ENCODE measurements at places on chromosomes 5 and 9.

DNA sequence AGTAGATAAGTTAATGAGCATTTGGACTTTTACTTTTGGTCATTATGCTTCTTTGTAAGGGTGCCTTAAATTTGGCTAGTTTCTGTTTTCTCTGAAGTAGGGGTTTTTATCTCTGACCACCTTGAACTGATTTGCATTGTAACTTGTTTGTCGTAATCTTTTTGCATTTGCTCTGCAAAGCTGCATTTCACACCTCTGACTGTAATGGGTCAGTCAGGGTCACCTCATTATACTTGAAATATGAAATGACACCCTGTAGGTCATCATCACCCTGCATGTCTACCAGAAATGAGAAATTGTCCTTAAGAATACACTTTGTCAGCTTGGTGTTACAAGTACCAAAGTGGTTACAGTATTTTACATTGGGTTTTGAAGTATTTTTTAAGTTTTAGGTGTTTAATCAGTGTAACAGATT, 74.0 kb downstream of the KCNN2 start:
- no peak for DNase-seq

DNA sequence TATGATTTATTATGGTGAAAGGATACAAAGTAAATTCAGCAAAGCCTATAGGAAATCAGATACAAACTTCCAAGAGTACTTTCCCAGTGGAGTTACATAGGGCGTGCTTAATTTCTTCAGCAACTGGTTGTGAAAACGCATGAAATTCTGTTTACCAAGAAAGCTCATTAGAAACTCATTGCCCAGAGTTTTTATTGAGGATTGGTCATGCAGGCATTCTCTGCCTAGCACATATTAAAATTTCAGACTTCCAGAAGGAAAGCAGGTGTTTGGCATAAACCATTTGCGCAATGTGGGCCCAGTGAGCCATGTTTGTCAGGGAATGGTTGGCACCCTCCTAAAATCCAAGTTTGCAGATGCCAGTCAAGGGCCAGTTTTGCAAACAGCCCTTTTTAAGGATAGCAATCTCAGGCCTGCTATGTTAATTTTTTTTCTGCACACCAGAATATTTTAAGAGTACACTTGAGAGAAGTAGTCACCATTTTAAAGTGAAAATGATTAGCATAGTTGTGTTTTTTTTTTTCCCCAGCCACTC, 311.1 kb upstream of the CHD1 start:
- DNase-seq = no peak

GRCh38 chr9:21789541-21790037, 12.8 kb upstream of the MTAP start:
- peak; percentile 77 for DNase-seq

GRCh38 chr5:40514976-40515375, 164.7 kb upstream of the PTGER4 start:
- DNase-seq = no peak

- no peak for DNase-seq
These were observed 39.5 kb downstream of the MFAP3 start for GRCh38 chr5:154078272-154078671.

GRCh38 chr5:138032028-138032571, 779 bp downstream of the FAM13B start:
- no peak for DNase-seq

DNA sequence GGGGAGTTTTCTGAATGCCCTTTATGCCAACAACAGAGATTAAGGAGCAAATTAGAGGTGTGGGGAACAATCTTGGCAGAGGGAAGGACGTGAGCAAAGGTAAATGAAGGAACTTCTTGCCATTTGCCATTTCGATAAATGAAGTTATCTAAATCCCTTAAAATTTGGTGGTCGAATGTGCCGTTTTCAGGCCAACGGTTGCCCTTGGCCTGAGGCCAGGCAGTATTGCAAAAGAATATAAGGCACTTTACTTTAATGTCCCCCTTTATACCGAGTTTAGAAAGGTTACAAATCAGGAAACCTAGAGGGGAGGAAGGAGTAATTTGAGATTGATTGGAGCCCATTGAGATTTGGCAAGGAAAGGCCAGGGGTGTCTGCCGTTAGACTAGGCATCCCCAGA, 26.3 kb downstream of the C9orf50 start:
- DNase-seq = no peak
